NCI-H187 (cell line): ENCODE measurements at places on chromosomes 1 and 21.

DNA sequence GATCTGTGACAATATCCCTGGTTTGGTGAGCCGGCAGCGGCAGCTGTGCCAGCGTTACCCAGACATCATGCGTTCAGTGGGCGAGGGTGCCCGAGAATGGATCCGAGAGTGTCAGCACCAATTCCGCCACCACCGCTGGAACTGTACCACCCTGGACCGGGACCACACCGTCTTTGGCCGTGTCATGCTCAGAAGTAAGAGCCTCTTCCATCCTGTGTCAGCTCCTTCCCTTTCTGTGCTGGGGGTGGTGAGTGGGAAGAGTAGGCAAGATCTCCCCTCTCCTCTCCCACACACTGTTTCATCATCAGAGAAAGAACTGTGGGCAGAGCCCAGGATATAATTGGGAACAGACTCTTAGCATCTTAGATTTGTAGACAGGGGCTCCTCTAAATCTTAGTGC is 6.1 kb downstream of the WNT2B start:
- DNase-seq: no peak

DNA sequence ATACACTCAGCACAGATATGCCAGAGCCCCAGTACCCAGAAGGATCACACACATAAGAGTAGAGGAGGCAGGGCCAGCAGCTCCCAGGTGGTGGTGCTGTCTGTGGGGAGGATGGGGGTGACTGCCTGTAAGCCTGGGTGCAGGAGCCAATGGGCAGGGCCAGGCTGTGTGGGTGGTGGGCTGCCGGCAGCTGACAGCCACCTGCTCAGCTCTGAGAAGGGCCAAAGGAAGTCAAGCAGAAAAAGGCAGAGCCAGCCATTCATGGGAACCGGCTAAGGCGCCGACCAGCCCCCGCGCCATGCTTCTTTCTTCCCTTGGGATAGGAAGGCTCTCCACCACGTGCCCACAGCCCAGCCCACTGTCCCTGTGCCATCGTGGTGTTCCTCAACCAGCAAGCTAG is 14.1 kb downstream of the PIK3C2B start:
- peak; percentile 77 for DNase-seq

DNA sequence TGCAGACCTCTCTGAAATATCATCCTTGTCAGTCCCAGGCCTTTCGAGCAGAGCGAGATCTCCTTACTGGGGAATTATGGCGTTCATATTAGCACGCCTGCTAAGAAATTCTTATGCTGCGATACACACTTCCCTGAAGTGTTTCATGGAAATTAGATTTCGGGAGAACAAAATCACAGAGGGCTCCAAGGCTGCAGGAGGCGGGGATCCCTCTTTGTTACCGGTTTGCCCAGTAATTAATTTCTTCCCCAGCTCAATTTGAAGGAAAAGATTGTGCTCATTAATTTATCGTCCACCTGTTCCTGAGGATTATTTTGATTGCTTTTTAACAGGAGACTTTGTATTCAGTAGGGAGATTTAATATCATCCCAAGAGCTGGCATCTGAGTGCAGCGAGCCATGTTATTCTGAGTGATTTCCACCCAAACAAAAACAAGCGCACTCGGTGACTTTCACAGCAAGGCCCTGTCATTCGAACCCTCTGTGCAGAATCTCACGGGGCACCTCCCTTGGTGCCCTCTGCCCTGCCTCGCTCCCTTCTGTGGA is 202.3 kb upstream of the GALNT2 start:
- DNase-seq: no peak

DNA sequence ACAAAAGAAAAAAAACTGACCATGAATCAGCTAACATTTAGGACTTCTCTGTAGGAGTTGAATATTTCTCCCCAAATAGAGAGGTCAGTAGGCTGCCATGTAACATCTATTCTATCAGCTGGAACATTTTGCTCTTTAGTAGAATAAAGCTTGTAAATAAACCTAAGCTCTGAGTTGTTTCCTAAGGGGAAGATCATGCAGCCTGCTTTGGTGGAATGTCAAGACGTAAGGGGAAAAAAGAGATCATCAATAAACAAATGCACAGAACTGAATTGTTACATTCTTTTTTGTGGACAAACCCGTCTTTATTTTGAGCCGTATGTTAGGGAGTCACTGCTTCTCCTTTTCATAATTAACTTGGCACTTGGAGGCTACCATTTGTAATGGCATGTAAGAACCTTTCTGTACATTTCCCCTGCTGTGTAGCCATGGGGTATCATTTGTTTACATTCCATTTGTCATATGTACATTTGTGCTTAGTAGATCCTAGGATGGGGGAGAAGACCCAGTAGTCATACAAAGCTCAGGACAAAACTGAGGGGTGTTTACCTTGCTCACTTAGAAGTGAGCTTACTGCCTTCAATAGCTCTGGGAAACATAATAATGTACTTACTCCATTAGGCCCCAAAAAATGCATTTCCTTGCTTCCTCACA is 10.8 kb upstream of the PALMD start:
- DNase-seq: no peak

DNA sequence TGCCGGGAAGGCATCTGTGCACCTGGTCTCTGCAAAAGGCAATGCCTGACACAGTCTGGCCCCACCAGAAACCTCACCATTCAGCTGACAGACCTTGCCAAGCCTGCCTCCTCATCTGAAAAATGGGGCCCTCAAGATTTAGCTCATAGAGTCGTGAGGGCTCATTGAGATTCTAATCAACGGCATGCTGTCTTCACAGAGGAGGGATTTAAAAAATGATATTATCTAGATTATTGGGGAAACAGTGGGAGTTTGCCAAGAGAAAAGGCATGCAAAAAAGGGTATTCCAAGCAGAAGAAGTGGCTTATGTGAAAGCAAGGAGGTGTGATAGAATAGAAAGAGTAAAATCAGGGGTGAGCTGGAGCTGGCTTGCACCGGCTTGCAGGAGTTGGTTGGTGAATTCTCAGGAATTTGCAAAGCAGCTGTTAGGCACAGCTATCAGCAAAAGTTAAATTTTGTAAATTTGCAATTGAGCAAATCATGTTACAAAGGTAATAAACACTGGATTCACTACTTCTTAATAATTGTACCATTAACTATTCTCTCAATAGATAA is 91.7 kb upstream of the WNT4 start:
- no peak for DNase-seq

DNA sequence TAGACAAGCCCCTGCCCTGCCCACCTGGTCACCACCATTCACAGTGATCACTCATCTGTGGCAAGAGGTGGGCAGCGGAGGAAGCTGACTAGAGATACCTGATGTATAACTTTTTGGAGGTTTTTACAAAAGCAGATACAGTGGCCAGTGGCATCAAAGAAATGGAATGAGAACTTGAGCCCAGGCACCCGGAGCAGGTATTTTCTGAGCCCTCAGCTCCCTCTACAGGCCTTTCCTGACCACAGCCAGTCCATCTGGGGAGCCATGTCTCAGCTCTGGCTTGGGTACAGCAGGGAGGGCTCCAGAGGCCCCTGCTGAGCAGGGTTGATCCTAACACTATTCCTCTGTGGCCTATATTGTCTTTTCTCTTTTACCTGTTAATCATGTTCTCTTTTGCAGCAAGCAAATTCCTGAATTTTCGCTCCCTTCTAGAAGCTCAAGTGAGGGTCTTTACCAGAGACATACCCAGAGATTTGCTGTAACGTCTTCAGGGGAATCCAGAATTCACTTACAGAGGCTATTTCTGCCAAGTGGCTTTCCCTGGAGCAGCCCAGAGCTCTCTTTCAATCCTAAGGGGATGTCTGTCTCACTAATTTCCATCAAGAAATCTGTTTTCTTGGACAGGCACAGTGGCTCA is 27.3 kb downstream of the GPR157 start:
- DNase-seq: peak; percentile 31

GRCh38 chr1:246108278-246108925 is 398.7 kb downstream of the SMYD3 start:
- DNase-seq: no peak

DNA sequence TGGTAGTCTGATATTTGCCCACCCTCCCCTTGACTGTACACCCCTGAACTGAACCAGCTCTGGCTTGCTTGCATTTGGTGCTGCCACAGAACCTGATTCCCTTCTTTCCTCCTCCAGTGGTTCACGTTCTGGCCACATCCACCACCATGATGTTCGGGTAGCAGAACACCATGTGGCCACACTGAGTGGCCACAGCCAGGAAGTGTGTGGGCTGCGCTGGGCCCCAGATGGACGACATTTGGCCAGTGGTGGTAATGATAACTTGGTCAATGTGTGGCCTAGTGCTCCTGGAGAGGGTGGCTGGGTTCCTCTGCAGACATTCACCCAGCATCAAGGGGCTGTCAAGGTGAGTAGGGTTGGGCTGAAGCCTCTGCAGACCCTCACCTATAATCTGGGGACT is 1.8 kb downstream of the CDC20 start:
- no peak for DNase-seq

DNA sequence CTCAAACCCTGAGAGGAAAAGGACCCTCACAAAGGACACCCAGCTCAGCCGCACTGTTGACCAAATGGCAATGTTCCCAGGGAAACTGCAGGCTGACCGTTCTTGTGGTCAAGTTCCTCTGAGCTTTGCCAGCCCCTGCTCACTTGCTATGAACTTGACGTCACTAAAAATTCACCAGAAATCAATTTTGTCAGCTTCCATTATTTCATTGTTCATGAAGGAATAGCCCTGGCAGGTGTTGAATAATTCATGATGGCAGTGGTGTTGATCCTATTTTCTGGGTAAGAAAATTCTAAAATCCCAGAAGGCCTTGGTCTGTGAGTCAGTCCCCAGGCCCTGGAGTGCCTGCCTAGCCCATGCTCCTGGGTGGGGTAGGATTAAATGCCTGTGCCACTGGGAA is 318.9 kb downstream of the ZNF326 start:
- DNase-seq: no peak

- no peak for DNase-seq
Measured at GRCh38 chr21:38486221-38486620, 12.1 kb downstream of the ERG start.

GRCh38 chr1:156295391-156295947 is at the start of gene GLMP:
Gene GLMP, minus strand, starts transcription at chr1:156295679. Its CDS starts 34 bp downstream, at chr1:156295645.
- DNase-seq: peak; percentile 60

DNA sequence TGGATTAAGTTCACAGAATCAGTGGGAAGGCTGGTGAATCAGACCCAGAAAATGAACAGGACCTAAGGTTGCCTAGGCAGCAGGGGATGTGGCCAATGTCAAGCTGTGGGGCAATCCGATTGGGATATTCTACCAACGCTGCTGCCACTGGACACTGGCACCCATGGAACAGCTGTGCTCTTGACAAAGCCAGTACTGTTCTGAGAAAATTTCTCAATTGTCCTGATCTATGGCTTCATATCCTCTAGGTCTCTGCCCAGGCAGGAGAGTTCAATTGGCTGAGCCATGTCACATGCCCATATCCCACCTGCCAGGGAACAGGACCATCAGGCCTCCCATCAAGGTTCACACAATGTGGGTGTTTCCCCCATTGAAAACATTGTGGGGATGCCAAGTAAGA is 6.2 kb downstream of the TACSTD2 start:
- no peak for DNase-seq

DNA sequence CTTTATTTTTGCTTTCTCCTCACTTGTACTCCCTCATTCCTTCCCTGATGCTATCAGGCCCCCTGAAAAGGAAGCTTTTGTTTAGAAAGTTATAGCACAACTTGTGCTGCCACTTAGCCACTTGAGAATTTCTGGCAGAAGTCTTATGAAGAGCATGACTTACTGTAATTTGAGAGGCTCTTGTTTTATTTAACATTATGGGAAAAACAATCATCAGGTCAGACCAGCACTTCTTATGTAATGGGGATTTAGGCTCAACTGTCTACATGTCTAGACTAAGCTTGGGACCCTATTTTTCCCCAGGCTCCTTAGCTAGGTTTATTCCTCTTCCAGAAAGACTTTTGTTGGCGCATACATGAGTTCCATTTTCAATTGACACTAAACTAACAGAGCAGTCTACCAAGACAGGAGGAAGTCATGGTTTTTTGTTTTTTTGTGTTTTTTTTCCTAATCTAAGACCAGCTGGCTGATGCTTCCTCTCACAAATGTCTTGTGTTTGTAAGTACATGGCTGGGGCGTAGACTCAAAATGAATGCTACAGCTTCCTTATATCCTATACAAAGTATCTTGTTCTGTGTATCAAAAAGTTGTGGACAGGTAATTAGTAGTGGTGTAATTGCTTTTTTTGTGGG is 31.5 kb downstream of the TNFSF4 start:
- DNase-seq: no peak

DNA sequence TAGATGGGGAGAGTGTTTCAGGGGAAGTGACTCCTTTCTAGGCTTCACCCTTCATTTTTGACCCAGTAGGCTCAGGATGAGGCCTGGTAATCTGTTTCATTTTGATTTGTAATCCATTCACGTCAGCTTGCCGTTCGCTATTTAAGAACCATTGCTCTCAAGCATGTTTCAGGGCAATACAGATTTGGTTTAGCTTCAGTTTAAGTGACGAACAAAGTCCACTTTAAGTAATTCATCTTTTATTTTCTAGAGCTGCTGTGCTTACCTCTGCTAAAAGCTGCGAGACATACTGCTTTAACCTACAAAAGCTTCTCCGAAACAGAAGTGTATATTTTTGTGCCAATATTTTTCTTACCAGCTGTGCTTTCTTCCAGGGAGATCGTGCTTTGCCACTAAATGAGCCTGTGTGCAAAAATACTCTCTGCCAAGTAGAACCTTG is 8.9 kb upstream of the FMO3 start:
- DNase-seq: no peak

GRCh38 chr1:212053993-212054392 is 18.4 kb downstream of the DTL start:
- no peak for DNase-seq

DNA sequence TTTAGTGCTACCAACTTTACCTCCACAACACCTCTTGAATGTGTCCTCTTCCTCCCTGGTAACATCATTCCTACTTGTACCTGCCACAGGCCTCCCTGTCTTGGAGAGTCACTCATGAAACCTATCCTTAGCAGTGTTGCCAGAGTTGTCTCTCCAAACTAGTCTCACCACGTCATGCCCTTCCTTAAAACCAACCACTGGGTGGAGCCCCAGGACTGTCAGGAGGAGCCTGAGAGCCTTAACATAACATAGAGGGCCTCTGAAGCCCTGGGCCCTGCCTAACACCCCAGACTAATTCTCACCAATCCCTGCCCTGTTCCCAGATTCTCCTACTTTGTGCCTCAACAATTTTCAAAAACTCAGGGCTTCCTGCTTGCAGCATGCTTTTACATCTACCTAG is 65.3 kb downstream of the ZNF697 start:
- DNase-seq: no peak

GRCh38 chr1:50637460-50637859 is 214.2 kb upstream of the DMRTA2 start:
- DNase-seq: no peak

DNA sequence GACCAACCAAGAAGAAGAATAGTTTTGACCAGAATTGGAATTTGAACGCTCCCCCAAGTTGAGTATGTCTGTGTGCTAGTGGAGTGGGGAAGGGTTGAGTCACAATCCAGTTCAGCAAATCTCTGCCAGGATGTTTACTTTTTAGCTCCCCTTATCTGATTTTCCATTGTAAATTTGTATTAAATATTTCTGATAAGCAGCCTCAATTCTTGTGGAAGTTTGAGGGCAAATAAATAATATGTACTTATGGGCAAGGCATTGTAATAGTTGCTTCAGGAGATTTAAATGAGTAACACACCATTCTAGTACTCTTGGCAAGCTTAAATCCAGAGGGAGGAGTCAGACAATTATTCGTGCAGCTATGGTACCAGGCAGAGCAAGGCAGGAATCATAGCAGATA is 14.4 kb downstream of the CXADR start:
- DNase-seq: no peak

GRCh38 chr1:67599085-67599484 is 85.9 kb upstream of the GADD45A start:
- no peak for DNase-seq

- no peak for DNase-seq
Measured at GRCh38 chr21:34599534-34600101, 15.3 kb downstream of the RCAN1 start.

GRCh38 chr1:30732277-30732996 is 9.1 kb upstream of the MATN1 start:
- DNase-seq: no peak
